Stimulated activated CD4-positive, alpha-beta T cell treated with anti-CD3 and anti-CD28 coated beads, Interleukin-1b, Interleukin-23, amount 100 ng/mL, for 48 hours (primary cell): ENCODE measurements at places on chromosomes 1 and 21.

DNA sequence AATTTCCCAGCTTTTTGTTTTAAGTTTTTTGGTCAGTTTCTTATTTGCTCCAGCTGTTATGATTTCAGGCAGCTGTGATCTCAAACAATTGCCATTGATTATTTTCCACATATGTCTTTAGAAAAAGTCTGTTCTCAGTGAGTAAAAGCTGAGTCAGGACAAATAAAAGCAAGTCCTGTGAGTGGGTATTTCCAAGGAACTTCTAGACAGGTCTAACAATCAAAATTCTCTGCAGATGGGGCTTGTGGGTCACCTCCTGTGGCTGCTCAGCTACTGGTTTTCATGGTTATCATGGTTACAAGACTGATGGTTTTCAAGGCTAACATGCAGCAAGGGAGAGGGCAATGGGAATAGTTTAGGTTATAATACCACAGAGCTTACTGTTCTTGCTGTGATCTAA lies 585.7 kb downstream of the LMO4 start:
- DNase-seq, result no peak

GRCh38 chr1:36093226-36093625 lies 4.5 kb downstream of the ADPRS start:
- DNase-seq, result no peak

DNA sequence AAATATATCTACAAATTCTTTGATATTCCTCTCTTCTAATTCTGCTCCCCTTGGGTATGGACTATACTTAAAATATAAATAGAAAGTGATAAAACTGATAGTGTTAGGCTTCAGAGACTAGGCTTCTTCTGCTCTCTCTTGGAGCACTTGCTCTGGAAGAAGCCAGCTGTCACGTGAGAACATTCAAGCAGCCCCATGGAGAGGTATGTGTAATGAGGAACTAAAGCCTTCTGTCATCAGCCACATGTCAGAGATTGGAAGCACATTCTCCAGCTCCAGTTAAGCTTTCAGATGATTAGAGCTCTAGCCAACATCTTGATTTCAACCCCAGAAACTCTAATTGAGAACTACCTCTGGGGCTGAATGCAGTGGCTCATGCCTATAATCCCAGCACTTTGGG lies 34.3 kb downstream of the XKR8 start:
- no peak for DNase-seq

DNA sequence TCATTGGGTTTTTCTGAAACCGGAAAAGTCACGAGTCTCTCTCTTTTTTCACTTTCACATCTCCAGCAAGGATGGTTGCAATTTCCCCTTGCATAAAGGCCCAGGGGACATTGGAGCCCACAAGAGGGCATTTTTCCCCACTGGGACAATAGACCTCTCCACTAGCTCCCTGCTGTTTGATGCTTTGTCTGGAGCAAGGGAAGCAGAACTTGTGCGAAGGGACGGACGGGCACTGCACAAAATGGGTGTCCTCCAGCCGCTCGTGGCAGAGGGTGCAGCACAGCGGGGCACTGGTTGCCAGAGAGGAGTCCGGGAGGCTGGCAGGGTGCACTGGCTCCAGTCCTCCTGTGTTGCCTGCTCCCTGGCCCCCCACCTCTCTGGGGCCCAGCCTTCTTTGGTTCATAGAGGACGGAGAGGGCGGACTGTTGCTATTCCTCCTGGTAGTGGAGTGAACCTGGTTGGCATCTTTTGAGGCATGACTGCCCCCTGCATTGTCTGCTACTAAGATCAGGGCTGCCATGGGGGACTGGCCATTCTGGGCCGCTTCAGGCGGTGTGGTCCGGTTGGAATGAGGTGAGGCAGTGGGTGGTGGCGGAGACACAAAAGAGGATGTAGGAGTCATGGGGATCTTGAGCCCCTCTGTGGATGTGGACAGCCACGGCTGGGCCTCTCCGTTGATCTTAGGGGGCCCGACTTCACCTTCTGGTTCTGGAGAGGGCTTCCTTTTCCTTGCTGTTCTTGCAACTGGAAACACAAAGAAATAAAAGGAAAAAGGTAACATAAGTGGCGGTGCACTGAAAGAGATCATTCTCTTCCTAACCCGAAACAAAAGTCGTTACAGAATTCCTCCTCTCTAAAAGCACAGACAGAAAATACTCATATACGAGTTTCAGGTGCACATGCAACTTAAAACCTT lies 2.6 kb downstream of the IRF2BP2 start:
- DNase-seq, result peak; percentile 10

- DNase-seq, result no peak
Observed at GRCh38 chr1:26164861-26165842, 3.6 kb downstream of the C1orf232 start.

DNA sequence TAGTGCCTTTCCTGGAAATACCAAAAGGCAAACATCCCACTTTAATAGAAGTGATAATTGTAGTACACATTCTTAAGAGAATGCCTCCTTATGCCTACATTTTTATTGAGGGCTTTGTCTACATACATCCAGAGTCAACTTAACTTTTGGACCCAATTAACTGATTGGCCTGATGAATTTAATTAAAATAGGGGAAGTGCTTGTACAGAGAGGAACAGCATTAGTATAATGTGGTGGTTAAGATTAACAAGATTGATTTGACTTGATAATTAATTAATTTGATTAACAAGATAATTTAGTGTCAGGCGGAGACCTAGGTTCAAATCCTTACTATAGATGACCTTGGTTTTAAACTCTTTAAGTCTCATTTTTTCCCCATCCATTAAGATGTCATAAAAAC lies 111.4 kb downstream of the NFIA start:
- DNase-seq, result no peak
